Occipital lobe (tissue), 3 donors: ENCODE measurements at places on chromosomes 16 and 17. TPM values are rescaled to one million over a fixed set of nuclear protein-coding genes. Genes with fewer than 3 reads are reported as not detected.

DNA sequence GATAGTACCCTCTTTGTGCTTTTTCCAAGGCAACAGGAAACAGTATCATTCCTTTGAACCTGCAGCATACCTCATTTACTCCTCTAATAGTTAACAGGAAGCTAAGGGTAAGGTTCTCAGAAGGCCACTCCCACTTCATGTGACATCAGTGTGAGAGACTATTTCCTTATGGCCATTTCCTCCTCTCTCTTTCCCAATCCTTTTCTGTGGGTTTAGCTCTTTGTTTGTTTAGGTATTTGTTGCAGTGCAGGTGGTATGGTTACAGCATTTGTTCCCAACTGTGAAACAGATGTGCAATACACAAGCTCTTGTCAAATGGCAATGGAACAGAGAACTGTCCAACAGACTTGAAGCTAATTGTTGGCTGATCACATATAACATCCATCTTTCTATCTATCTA, 14.7 kb downstream of the TMC5 start:
- DNase-seq, result no peak

GRCh38 chr17:45022655-45023339, 28.6 kb downstream of the DCAKD start:
- DNase-seq, result no peak

DNA sequence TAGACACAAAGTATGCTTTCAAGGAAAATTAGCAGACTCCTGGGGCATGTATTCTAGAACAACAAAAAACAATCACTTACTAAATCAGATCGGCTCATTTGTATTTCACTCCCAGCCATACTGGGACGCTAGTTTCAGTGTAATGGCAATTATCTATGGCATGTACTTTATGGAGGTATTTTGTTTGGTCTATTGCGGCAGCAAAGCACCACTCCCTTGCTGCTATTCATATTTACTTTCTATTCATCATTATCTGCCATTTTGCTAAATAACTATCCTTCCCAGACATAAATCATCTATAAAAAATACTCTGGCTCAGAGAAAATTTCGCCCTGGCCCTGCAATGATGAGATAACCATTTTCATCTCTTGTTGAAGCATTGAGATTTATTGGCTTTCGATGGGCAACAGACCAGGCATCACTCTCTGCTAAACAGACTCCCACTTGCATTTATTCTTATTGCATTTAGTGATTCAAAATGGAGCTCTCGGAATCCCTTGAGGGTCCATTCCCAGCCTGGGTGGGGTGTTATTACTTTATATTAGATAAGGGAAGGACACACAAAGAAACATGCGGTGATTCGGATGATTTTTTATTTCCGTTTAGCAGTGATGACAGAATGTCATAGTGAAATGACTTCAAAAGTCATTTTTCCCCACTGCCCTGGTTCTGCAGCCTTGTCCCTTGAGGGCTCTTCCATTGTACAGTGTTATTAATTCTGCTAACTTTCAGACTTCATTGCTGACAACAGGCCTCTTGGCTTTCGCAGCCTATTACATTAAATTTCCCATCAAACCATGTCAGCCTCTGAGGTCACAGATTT, 225.8 kb downstream of the IRX3 start:
- no peak for DNase-seq

GRCh38 chr16:48188449-48189102, 32.8 kb upstream of the ABCC12 start:
- DNase-seq, result no peak

The CPHXL2 gene
- total RNA-seq, result not detected

The NPIPA2 gene
- not detected for total RNA-seq

DNA sequence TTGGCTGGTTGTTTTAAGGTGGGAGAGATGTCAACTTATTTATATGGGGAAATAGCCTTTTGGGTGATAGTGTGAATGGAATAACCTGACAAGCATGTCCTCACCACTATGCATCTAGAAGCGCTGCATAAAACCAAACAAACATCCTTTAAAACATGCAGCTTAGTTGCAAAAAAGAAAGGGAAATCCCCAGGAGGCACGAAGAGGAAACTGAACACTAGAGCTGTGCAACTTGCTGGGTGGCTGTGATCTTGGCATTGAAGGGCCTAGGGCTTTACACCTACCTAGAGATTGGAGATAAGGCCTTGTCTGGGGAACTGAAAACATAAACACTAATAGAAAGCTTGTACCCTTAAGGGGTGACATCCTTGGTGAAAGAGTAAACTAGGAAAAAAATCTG, 7.3 kb downstream of the C16orf54 start:
- no peak for DNase-seq

GRCh38 chr16:65235339-65236177, 113.7 kb upstream of the CDH11 start:
- DNase-seq, result no peak

The UNKL gene
- total RNA-seq, result 10.1 TPM

The CTRB1 gene
- not detected for total RNA-seq

DNA sequence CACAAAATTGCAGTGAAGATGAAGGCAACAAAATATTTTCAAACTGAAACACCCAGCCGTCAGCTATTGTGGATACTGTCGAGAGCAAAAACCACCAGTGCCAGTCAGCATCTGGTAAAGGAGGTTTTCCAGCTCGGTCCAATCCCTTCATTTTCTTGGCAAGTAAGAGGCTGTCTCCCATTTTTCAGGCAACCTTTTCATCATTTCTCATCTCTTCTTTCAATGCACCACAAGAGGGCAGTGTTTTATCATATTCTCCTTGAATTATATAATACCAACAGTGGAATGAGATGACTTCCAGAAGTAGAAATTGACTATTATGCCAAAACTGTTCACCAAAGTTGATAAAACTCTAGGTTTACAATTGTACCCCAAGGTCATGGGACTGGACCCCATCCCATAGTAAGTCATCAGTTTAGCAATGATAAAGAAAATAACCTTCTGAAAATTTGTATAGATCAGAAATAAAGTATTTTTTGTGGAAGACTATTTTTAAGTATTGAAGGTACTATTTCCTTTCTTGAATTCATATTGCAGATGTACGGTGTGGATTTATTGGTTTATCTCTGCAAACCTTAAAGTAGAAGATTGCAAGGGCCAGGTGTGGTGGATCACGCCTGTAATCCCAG, 16.8 kb downstream of the NQO1 start:
- DNase-seq, result no peak

DNA sequence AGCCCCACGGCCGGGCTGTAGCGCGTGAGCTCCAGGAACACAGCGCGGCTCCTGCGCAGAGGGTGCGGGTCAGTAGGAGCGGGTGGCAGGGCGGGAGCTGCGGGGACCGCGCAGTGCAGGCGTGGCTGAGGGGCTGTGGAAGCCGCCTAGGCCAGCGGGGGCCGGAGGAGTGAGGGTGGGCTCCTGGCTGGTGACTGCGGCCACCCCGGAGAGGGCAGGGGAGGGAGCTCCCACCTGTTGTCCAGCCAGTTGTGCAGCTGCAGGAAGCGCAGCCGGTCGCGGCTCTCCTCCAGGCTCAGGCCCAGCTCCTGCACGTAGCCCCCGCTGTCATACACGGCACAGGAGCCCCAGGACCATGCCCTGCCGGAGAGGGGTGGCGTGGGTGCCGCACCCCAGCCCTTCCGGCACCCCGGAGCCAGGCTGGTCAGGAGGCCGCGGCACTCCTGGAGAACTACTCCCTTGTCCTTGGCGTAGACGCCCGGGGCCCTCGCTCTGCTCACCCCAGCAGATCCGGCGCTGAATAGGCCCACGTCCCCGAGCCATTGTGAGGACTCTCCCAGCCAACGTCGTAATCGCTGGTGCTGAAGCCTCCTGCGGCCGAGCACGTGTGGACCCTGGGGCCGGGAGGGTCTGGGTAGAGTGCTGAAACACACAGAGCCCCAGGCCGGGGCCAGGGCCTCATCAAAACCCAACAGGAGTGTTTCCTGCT, 43.9 kb downstream of the TSC2 start:
- no peak for DNase-seq

DNA sequence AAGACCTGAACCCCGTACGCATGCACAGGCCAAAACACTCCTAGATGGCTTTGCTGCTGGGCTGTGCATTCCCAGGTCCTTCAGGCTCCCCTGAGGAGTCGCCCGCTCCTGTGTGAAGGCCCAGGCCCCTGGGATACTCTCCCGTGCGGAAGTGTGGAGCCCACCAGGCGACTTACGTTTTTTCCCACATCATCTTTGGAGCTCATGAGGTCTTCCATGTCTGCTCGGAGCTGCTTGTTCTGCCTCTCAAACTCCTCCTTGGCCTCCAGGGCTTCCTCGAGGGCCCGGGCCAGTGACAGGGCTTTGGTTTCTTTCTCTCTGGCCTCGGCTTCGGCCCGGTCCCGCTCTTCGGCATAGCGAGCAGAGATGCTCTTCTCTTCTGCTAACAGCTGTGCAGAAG, 56.4 kb downstream of the NDEL1 start:
- DNase-seq, result no peak

The RNF151 gene
- total RNA-seq, result not detected

GRCh38 chr17:33952425-33952824, 302.7 kb upstream of the CCL2 start:
- DNase-seq, result no peak
